Eye (tissue), 1 donor: ENCODE measurements at places on chromosomes 1 and 21.
A peak's percentile ranks its signal among the peaks of the same experiment; 100 is the strongest.

- DNase-seq, result no peak
Measured at GRCh38 chr1:47031059-47031458, 7.6 kb downstream of the CYP4X1 start.

DNA sequence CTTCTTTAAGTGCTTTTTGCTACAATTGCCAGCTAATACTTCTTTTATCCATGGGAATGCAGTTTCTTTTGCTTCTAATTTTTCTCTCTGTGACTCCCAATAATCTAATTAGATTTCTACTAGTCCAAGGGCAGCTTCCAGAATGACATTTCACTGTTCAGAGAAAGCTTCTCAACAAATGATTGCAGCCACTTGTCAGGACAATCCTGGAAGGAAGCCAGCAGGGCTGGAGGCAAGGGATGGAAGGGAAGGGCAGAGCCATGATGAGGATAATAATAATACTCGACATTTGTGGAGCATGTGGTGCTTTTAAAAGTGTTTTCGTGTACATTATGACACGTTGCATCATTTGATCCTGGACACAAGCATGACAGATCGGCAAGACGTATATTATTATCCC, 19.4 kb downstream of the F11R start:
- DNase-seq, result no peak

- DNase-seq, result no peak
Measured at GRCh38 chr21:46180778-46181391, 3.4 kb downstream of the SPATC1L start.

DNA sequence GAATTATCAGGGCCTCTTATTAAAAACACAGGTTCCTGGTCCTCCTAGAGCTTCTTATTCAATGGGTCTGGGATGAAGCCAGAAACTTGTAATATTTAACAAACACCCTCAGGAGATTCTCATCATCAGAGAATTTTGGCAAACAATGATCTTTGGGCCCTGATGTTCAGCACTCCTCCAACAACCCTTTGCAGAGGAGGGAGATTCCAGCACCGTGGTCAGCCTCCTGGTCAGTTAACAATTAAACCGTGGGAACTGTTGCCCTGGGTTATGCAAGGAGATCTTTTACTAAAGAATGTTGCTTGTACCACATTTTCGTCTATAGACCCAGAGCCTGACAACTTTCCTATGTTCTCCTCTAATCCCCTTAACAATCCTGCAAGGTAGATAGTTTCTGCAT, 294.4 kb downstream of the PLPP3 start:
- no peak for DNase-seq

GRCh38 chr1:13812456-13813397, 112.7 kb downstream of the PRDM2 start:
- DNase-seq, result no peak

- peak; percentile 52 for DNase-seq
Measured at GRCh38 chr1:203149188-203149840, 21.8 kb downstream of the ADORA1 start.
